Right atrium auricular region (tissue), 2 donors: ENCODE measurements at places on chromosomes 3 and 15. TPM values are rescaled to one million over a fixed set of nuclear protein-coding genes. Genes with fewer than 3 reads are reported as not detected.

DNA sequence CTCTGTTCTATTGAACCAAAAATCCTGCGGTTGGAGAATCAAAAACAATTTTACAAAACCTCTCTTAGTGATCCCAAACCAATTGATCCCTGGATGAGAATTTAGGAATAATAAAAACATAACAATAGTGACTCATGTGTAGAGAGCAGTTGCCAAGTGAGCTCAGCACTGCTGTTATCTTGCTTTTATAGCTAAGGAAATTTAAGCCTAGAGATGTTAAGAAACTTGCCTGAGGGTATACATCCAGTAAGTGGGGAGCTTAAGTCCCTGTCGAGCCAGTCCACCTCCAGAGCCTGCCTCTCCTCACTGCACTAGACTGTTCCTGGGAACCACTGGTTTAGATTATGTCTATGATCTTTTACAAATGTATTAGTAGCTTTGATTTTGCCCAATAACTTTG, 358.4 kb upstream of the LMCD1 start:
- no peak for DNase-seq
- no peaks in the 10 kb centered on the region for H3K4me1 ChIP-seq
- H3K27me3 ChIP-seq = no peaks in the 10 kb centered on the region
- no peak overlapping the region for H3K4me3 ChIP-seq
- H3K27ac ChIP-seq = no peak overlapping the region
- no peaks in the 10 kb centered on the region for H3K36me3 ChIP-seq

- no peaks in the 10 kb centered on the region for H3K36me3 ChIP-seq
- H3K27ac ChIP-seq = peak within 1 kb of the TSS; percentile 65
- DNase-seq = no peak
- H3K27me3 ChIP-seq = no peaks in the 10 kb centered on the region
- peaks cover 24% of the 10 kb centered on the region for H3K4me1 ChIP-seq
- H3K4me3 ChIP-seq = peak within 1 kb of the TSS; percentile 68
Observed at GRCh38 chr15:39919748-39920509, at the start of gene GPR176. Gene GPR176 (minus strand): TSS chr15:39920266. CDS start chr15:39920026, 240 bp downstream.

GRCh38 chr3:104849070-104849469, 517.6 kb upstream of the ALCAM start:
- no peak for DNase-seq
- H3K4me3 ChIP-seq = no peak overlapping the region
- no peaks in the 10 kb centered on the region for H3K27me3 ChIP-seq
- H3K4me1 ChIP-seq = no peaks in the 10 kb centered on the region
- H3K36me3 ChIP-seq = no peaks in the 10 kb centered on the region

- no peaks in the 10 kb centered on the region for H3K27me3 ChIP-seq
- no peak overlapping the region for H3K4me3 ChIP-seq
- H3K36me3 ChIP-seq = peaks cover 8% of the 10 kb centered on the region
- no peak for DNase-seq
- peak overlapping the region; percentile 24 for H3K27ac ChIP-seq
Observed at GRCh38 chr3:149179220-149179619, 42.4 kb downstream of the CP start.

Gene SEMA3B
- total RNA-seq = 20.0 TPM

Gene MCTP2
- total RNA-seq = 5.6 TPM

GRCh38 chr3:129313665-129314385, 35.2 kb downstream of the HMCES start:
- peaks cover 28% of the 10 kb centered on the region for H3K4me1 ChIP-seq
- no peaks in the 10 kb centered on the region for H3K27me3 ChIP-seq
- H3K36me3 ChIP-seq = no peaks in the 10 kb centered on the region

Gene PLA2G4E
- not detected for total RNA-seq

GRCh38 chr15:99703603-99704443, 29.4 kb downstream of the LYSMD4 start:
- H3K27me3 ChIP-seq = no peaks in the 10 kb centered on the region
- peaks cover 43% of the 10 kb centered on the region for H3K4me1 ChIP-seq
- H3K27ac ChIP-seq = peak overlapping the region; percentile 95
- H3K4me3 ChIP-seq = no peak overlapping the region
- H3K36me3 ChIP-seq = no peaks in the 10 kb centered on the region

Gene IL16
- 12.1 TPM for total RNA-seq

Gene SLC12A8
- total RNA-seq = 1.9 TPM

Gene DUOXA1
- 2.7 TPM for total RNA-seq

Gene MYH15
- 0.48 TPM for total RNA-seq

DNA sequence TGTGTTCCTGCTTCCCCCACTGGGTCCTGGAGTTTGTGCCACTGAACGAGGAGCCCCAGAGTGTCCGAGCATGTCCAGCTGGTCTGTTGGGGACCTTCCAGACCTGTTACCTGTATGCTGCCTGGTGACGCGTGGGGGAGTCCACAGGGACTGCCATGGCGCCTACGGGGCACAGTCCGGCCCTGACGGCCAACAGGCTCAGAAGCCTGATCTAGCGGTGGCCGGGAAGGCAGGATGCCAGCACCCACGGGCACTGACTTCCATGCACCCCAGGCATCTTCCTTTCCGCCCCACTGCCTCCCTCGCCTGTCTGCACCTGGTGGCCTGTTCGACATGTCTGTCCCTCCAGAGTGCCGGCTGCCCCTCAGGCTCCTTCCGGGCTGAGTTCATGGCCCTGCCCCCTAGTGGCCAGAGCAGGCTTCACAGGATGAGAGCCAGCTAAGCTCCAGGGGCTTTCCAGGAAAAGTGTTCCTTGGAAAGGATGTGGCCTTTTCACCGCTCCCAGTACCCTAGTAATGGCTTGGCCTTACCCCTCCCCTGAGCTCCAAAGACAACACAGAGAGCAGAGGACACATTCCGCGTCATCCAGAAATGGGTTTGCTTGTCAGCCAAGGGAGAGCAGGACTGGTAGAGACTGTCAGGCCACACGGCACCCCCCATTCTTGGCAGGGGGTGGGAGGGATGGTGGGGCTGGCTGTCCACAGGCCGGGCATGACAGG, 35.7 kb downstream of the NGRN start:
- DNase-seq = peak; percentile 62
- no peak overlapping the region for H3K4me3 ChIP-seq
- no peaks in the 10 kb centered on the region for H3K27me3 ChIP-seq
- peaks cover 7% of the 10 kb centered on the region for H3K4me1 ChIP-seq
- no peaks in the 10 kb centered on the region for H3K36me3 ChIP-seq

DNA sequence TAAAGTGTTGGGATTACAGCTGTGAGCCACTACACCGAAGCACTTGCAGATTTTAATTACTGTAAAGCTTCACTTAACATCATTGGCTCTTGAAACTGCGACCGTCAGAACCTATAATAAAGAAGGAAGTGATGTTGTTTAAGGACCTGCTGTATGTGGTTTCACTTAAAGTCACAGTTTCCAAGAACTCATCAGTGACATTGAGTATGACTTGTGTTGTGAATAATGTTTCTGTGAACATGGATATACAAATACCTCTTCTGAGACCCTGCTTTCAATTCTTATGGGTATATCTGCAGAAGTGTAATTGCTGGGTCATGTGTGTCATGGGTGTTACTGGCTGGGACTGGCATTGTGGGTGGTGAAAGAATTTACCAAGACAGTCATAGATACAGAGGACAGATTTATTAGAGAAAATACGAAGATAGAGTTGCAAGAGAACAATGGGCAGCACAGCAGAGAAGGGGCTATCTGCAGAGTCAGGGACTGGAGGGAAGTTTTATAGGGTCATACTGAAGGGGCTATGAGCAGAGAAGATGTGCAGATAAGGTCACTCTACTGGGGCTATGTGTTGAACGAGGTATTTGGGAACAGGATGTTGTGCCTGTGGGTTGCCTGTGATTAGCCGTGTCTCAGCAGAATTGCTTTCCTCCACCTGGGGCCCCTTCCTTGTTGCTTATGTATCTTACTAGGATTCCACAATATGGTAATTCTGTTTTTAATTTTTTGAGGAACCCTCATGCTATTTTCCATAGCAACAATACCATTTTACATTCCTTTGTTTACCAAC, 4.5 kb downstream of the NDUFB5 start:
- no peaks in the 10 kb centered on the region for H3K36me3 ChIP-seq
- peaks cover 49% of the 10 kb centered on the region for H3K4me1 ChIP-seq
- H3K4me3 ChIP-seq = no peak overlapping the region
- no peaks in the 10 kb centered on the region for H3K27me3 ChIP-seq

Gene ZPLD1
- total RNA-seq = not detected

DNA sequence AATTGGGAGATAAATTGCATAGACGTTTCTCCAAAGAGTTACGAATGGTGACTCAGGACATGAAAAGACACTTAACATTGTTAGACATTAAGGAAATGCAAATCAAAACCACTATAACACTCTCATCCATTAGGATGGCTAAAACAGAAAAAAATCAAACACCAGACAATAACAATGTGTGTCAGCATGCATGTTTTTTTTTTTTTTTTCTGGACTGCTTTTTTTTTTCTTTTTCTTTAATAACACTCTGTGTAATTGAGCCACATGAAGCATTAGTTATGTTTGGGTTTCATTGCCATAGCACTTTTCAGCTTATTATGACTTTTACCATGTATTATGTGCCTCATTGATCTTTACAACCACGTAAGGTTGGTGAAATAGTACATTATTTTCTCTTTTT, 95.0 kb downstream of the NFKBIZ start:
- no peak for DNase-seq
- H3K4me1 ChIP-seq = no peaks in the 10 kb centered on the region
- no peaks in the 10 kb centered on the region for H3K36me3 ChIP-seq
- no peaks in the 10 kb centered on the region for H3K27me3 ChIP-seq
- H3K4me3 ChIP-seq = no peak overlapping the region
- H3K27ac ChIP-seq = no peak overlapping the region

Gene IL17RE
- total RNA-seq = 0.89 TPM

DNA sequence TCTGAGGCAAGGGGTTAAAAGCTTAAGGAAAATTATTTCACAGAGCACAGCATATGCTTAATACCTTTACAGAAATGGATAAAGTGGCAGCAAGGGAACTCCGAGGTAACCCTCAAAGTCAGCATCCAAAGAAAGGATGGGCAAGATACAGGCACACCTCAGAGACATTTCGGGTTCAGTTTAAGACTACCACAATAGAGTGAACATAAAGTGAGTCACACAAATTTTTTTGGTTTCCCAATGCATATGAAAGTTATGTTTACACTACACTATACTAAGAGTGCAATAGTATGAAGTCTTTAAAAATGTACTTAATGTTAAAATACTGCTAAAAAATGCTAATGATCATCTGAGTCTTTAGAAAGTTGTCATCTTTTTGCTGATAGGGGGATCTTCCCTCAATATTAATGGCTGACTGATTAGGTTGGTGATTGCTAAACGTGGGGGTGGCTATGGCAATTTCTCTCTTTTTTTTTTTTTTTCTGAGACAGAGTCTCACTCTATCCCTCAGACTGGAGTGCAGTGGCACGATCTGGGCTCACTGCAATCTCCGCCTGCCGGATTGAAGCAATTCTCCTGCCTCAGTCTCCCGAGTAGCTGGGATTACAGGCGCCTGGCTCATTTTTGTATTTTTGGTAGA, 10.0 kb downstream of the UBR1 start:
- H3K27me3 ChIP-seq = no peaks in the 10 kb centered on the region
- H3K27ac ChIP-seq = no peak overlapping the region
- no peak overlapping the region for H3K4me3 ChIP-seq

GRCh38 chr15:89195836-89196235, 25.5 kb downstream of the RLBP1 start:
- no peaks in the 10 kb centered on the region for H3K27me3 ChIP-seq
- DNase-seq = no peak
- H3K27ac ChIP-seq = no peak overlapping the region
- no peaks in the 10 kb centered on the region for H3K4me1 ChIP-seq
- H3K36me3 ChIP-seq = peaks cover 76% of the 10 kb centered on the region

Gene IGSF11
- total RNA-seq = 1.6 TPM

Gene RNF7
- 64.9 TPM for total RNA-seq

DNA sequence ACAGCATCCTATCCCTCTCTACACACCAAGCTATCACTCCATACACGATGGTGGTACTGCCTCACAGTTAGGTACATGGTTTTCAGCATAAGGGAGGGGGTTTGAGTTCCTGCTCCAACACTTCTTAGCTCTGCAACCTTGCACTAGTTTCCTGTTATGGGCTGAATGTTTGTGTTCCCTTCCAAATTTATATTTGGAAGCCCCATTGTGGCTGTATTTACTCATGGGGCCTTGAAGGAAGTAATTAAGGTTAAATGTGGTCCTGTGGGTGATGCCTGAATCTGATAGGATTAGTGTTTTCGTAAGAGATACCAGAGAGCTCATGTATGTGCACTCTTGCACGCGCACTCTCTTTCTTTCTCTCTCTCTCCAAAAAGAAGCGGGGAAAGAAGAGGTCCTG, 259.4 kb downstream of the RORA start:
- H3K4me1 ChIP-seq = peaks cover 17% of the 10 kb centered on the region
- DNase-seq = no peak
- H3K27ac ChIP-seq = no peak overlapping the region
- H3K4me3 ChIP-seq = no peak overlapping the region
- H3K27me3 ChIP-seq = no peaks in the 10 kb centered on the region

Gene HESX1
- 1.2 TPM for total RNA-seq

Gene HYAL3
- total RNA-seq = 3.5 TPM

DNA sequence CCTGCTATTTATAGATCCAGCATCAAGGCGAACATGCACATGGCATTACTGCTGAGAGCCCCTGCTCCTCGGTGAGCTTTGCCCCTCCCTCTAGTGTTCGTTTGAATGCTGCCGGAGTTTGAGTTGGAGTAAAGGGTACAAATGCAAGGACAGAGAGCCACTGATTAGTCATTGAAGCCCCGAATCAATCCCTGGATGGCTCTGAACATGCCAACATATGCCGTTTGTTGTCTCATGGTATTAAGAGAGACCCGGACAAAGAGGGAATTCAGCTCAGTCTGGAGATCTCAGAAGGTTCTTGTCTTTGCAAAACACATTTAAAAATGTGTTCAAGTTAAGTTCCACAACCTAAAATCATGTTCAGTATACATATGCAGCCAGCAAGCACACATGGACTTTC, 789.2 kb upstream of the NR2F2 start:
- DNase-seq = no peak
- no peaks in the 10 kb centered on the region for H3K36me3 ChIP-seq
- no peaks in the 10 kb centered on the region for H3K27me3 ChIP-seq
- no peak overlapping the region for H3K27ac ChIP-seq

DNA sequence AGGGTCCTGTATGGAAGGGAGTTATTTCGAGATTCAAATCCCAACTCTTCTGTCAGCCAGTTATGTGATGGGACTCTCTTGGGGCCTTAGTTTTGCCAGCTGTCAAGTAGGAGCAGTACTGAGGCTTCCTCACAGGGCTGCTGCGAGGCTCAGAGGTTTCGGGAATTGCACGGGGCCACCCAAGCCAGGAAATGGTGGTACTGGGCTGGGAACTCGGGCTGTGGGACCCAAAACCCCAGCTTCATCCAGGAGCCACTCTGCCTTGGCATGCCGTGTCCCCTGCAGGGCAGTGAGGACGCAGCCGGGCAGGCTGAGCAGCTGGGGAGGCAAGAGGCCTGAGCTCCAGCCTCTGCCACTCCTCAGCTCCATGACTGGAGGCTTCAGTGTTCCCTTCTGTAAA, 118.6 kb downstream of the ETFA start:
- no peaks in the 10 kb centered on the region for H3K4me1 ChIP-seq
- no peak overlapping the region for H3K4me3 ChIP-seq
- H3K27me3 ChIP-seq = no peaks in the 10 kb centered on the region
- no peaks in the 10 kb centered on the region for H3K36me3 ChIP-seq

Gene PRKCD
- total RNA-seq = 11.1 TPM

GRCh38 chr3:127663151-127663550, 9.6 kb upstream of the ABTB1 start:
- H3K4me3 ChIP-seq = no peak overlapping the region
- no peak for DNase-seq

Gene GOLGA8S
- 0.33 TPM for total RNA-seq

Gene NLGN1
- 2.4 TPM for total RNA-seq

- peak overlapping the region; percentile 56 for H3K4me3 ChIP-seq
- no peaks in the 10 kb centered on the region for H3K36me3 ChIP-seq
Observed at GRCh38 chr15:23686466-23687142, 501 bp downstream of the NDN start.

Gene C3orf70
- 2.6 TPM for total RNA-seq
